ENCODE measurements at places on chromosomes 2 and 18. TPM values are rescaled to one million over a fixed set of nuclear protein-coding genes. Genes with fewer than 3 reads are reported as not detected.

The CHPF gene
- total RNA-seq: 197 TPM

The LYG1 gene
- not detected for total RNA-seq

The RBFA gene
- 35.3 TPM for total RNA-seq

The GPR45 gene
- not detected for total RNA-seq
